ENCODE measurements at places on chromosomes 11 and 22.

- no peak for DNase-seq
Observed at GRCh38 chr11:130212431-130212961, 52.9 kb downstream of the ST14 start.

DNA sequence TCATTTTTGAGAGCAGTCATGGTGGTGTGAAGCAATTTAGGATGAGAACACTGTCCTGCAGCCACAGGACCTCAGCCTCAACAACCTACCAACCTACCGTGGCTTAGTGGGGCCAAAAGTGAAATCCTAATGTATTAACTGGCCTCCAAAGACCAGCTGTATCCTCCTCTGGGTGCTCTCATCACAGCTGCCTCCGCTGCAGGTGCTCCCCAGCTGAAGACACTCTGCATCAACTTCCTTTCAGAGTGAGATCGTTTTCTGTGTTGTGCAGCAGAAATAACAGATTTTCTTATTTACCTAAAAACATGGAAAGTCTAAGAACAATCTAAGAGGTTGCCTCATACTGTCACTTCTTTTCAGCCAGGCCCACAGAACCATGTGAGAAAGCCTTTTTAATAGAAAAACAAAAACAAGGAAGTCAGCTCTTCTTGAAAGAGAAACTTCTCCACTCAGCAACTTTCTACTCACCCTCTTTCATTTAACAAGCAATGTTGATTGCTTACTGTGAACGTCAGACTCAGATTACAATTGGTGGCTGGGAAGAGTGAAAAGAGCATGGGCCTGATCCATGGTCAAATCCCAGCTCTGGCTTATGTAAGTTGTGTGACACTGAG, 136.1 kb downstream of the TENM4 start:
- no peak for DNase-seq

DNA sequence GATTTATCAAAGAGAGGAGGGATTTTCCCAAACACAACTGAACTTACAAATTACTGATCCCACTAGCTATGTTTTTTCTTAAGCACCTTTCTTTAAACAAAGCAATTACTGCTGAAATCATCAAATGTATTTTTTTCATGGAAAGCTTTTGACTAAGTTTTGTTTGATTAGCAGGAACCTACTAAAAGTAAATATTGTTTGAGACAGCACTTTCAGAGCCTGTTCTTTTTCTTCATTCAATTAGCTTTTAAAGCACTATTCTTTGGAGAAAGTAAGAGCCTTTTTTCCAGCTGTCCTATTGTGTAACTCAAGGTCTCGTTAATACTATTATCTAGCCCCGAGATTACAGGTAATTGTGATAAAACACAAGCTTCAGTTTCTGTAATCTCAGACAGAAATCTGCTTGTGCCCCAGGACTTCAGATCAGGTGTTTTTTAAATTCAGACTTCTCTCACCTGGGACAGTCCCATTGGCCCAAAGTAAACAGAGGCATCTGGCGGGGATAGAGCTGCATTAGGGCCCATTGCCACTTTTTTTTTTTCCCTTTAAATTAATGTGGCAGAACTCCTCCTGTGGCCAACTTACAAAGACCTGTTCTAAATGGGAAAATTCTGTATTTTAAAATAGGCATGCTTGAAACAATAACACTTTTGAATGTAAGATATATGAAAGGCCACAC, 11.0 kb downstream of the CSTPP1 start:
- no peak for DNase-seq

DNA sequence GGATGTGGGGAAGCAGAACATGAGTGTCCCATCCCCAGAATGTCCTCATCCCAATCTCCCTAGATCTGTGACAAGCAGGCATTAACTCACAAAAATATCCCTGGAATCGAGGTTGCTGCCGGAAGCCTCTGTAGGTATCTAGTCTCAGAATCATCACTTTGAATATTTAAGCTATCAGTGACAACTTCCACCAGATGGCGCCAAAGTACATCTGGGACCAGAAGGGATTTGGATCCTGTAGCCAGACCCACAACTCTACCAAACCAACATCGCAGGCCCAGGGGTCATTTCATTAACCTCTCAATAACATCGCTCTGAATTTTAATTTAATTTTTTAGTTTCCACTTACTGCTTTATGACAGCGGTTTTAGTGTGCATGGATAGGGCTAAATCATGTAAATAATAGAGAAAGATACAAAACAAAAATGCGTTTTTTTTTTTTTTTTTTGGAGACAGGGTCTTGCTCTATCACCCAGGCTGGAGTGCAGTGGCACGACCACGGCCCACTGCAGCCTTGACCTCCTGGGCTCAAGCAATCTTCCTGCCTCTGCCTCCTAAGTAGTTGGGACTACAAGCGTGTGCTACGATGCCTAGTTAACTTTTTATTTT, 1.1 kb upstream of the EXT2 start:
- peak; percentile 55 for DNase-seq

DNA sequence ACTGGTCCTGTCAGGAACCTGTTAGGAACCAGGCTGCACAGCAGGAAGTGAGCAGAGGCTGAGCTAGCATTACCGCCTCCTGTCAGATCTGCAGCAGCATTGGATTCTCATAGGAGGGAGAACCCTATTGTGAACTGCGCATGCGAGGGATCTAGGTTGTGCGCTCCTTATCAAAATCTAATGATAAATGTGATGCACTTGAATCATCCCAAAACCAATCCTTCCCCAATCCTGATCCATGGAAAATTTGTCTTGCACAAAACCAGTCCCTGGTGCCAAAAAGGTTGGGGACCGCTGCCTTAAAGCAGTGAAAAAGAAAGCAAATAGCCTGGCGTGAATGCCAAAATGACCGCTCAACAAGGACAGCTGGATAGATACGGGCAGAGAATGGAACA, 1.9 kb upstream of the ARAP1 start:
- DNase-seq: no peak

GRCh38 chr11:117677729-117678310, 119.2 kb downstream of the DSCAML1 start:
- no peak for DNase-seq

All from NCI-H2081 treated with DMSO at 0.1 percent for 48 hours (cell line).